ENCODE measurements at places on chromosomes 5 and 9. TPM values are rescaled to one million over a fixed set of nuclear protein-coding genes. Genes with fewer than 3 reads are reported as not detected.

The SHROOM1 gene
- 41.3 TPM for total RNA-seq

The GABRA6 gene
- not detected for total RNA-seq

The FBXL7 gene
- total RNA-seq: 1.1 TPM

The SCGB3A1 gene
- total RNA-seq: 0.93 TPM

All from left lobe of liver (tissue), 2 donors.